ENCODE measurements at places on chromosomes 3 and 15.

- no peak for DNase-seq
These were observed 224.4 kb downstream of the THRB start for GRCh38 chr3:24270204-24270691.

GRCh38 chr3:63864008-63864964 is 619 bp downstream of the ATXN7 start:
- DNase-seq = no peak

GRCh38 chr15:84599906-84600305 is 903 bp upstream of the ZSCAN2 start:
- DNase-seq = no peak

GRCh38 chr3:181637456-181637855 is 74.3 kb upstream of the SOX2 start:
- no peak for DNase-seq

DNA sequence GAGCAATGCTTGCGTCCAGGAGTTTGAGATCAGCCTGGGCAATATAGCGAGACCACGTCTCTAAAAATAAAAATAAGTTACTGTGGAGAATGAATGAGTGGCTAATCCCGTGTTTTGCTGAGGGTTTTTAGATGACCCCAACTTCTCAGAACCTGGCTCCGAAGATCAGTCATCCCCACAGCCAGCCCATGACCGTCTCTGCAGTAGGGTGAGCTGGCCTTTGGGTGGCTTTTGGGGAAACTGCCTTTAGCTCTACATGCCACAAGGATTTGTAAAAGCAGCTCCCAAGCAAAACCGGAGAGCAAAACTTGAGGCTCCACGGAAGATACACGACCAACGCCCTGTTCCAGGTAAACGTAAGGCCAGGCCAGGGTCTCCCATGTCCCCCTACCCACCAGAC is 39.2 kb upstream of the TFRC start:
- DNase-seq = no peak

DNA sequence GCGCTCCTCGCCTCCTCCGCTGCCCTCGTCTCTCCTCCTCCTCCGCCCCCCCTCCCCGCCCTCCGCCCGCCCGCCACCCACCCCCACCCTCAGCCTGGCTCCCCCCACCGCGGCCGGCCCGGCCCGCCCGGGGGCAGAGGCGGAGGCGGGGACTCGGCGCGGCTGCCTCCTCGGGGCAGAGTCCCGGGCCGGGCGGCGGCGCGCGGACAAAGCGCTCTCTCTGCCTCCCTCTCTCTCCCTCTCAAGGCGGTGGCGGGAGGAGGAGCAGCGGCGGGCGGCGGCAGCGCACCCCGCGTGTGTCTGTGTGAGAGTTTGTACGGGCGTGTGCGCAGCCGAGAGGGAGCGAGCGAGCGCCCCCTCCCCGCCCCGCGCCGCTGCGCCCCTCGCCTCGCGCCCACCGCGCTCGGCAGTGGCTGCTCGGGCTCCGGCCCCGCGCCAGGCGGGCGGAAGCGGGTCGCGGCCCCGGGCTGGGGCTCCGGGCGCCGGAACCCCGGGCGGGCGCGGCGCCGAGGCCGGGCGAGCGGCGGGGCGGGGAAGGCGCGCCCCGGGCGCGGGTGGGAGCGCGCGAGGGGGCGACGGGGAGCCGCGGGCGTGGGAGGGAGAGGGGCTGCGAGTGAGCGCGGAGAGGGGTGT is at the start of gene IGF2BP2:
Gene IGF2BP2 (minus strand): TSS at position 37 of the 633 bp plus-strand sequence. CDS start 82 bp downstream, outside the sequence.
- DNase-seq = no peak

- no peak for DNase-seq
These were observed 35.5 kb upstream of the CCR2 start for GRCh38 chr3:46318207-46318927.

DNA sequence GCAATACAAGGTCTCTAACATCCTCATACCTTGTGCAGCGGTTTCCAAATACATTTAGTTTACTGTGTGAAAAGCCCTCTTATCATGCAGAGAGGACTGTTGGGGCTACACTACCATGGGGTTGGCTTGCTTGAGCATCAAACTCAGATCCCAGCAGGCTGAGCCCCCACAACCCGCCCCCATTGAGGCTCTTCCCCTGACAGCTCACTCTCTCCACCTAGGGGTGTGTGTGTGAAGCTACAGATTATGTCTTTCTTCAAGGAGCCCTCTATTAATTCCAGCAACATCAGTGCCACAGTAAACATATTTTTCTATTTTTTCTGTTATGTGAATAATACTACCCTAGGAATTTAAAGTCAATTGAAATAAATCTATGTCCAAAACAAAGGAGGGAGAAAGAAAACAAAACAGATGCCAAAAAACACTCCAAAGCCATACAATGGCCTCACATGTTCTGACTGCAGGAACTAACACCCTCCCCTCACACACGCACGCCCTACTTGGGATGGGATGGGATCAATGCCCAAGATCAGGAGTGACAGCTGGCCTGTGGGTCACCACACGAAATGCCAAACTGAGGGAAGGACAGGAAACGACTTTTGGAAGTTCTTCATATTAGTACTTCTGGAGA is 14.7 kb downstream of the TM4SF4 start:
- no peak for DNase-seq

GRCh38 chr3:35677797-35678196 is 38.5 kb downstream of the ARPP21 start:
- no peak for DNase-seq

GRCh38 chr3:196502775-196503195 is 783 bp downstream of the RNF168 start:
- DNase-seq = no peak
